ENCODE measurements at places on chromosomes 3 and 15.
A peak's percentile ranks its signal among the peaks of the same experiment; 100 is the strongest.

- DNase-seq: no peak
Measured at GRCh38 chr3:25818335-25818734, 28.4 kb downstream of the OXSM start.

DNA sequence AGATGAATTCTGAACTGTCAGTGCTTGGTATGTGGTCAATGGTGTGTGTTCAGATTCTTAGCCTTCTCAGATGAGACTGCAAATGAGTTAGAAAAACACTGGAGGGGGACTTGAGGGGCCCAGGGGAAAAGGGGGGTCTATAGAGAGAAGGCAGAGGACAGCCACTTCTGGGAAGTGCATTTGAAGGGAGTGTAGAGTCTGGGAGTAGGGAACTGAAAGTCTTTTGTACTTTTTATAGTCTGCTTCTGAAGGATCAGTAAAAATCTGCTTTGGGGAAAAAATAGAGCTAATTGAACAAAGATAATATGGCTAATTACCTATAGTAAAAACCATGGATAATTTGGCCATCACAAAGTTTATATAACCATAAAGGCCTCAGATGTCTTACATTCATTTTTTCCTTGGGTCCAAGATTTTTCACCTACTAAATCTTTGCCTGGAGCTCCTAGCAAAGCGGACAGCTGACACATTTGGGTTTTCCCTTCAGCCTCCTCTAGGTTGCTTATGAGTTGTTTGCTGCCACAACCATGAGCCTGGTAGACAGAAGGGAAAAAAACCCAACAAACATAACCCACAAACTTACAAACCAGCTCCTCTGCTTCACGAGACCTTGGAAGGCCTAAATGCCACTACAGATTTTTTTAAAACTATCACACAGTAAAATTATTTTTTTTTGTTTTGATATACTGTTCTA, 48.8 kb downstream of the CD86 start:
- no peak for DNase-seq

- no peak for DNase-seq
Measured at GRCh38 chr3:104738271-104738670, 628.4 kb upstream of the ALCAM start.

GRCh38 chr3:150611666-150612065, 8.5 kb downstream of the SELENOT start:
- DNase-seq: no peak

- no peak for DNase-seq
Measured at GRCh38 chr15:68525815-68526214, 53.0 kb upstream of the CORO2B start.

GRCh38 chr3:108346301-108347227, 50.2 kb downstream of the HHLA2 start:
- no peak for DNase-seq

DNA sequence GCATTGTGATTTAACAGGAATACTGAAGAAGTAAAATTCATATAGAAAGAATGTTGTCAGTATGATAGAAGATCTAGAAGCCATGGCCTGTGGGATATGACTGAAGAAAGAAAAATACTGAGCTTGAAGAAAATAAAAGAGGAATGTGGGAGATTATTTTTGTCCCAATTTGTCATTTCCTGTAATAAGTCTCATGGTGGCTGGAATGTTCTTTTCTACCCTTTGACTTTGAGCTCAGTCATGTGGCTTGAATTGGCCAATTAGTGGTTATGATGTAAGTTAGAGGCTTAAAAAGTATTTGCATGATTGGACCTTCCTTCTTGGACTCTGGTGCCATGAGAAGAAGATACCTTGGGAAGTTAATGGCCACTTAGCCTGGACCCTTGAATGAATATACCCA, 14.1 kb downstream of the APH1B start:
- DNase-seq: no peak

GRCh38 chr3:185558395-185558794, 6.0 kb upstream of the LIPH start:
- peak; percentile 33 for DNase-seq

DNA sequence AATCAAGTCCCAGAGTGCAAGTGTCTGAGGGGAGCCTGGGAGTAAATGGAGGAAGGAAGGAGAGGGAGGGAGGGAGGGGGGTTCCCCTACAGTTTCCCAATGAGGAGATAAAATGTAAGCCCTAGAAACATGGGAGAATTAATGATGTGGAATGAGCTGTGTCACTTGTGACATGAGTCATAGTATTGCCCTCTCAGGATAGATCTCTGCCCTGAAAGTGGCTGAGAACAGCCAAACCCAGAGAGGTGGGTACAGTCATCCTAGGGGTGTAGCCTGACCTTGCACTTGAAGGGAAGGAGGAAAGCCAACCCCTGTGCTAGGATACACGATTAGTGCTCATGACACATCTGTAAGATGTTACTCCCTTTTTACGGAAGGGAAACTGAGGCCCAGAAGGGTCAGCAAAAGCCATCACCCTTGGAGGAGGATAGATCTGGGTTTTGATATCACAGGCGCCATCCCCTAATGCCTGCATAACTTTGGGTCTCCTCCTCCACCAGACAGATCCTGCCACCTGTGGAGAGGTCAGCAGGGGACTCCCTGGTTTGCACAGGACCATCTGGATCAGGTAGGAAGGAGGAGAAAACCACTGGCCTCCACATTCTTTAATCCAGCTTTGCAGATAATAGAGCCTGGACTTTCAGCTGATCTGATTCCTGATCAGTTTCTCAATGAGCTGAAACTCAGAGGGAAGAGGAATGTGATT, 23.1 kb upstream of the USP3 start:
- DNase-seq: no peak

DNA sequence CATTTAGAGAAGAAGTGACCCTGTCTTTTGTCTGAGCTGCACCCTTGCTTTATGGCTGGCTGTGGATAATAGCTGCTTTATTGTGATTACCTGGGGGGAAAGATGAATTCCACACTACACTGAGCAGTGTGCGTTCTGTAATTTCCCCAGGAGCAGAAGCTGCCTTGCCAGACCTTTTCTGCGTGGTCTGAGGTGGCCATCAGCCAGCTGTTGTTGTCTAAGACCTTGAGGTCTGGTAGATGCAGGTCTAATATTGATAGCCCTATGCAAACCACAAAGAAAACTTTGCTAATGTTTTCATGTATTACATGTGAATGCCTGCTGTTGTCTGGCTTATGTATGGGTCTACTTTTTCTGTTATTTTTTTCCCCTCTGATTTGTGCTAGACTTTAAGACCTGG, 144.6 kb downstream of the THSD4 start:
- DNase-seq: no peak

GRCh38 chr15:100433304-100433703, 91.5 kb upstream of the ADAMTS17 start:
- no peak for DNase-seq

DNA sequence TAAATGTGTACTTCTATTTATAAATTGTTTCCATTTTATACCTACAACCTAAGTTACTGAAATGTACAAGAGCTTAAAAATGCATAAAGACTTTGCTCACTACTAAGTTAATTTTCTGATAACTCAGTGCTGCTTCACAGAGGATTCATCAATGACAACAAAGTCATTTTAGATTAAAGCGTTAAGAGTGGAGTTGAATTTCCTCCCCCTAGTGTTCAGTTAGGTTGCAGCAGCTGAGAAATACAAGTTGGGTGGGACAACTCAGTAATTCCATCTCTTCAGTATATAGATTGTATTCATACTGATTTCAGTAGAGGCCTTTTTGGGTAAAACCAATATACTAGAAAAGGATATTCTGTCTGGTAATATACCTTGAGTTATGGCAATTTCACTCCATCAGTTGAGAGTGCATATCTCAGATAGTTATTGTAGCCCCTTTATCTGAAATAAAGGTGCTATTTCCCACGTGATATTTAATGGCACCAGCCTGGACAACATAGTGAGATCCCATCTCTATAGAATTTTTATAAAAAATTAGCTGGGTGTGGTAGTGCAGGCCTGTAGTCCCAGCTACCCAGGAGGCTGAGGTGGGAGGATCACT, 6.9 kb upstream of the RPL35A start:
- no peak for DNase-seq

DNA sequence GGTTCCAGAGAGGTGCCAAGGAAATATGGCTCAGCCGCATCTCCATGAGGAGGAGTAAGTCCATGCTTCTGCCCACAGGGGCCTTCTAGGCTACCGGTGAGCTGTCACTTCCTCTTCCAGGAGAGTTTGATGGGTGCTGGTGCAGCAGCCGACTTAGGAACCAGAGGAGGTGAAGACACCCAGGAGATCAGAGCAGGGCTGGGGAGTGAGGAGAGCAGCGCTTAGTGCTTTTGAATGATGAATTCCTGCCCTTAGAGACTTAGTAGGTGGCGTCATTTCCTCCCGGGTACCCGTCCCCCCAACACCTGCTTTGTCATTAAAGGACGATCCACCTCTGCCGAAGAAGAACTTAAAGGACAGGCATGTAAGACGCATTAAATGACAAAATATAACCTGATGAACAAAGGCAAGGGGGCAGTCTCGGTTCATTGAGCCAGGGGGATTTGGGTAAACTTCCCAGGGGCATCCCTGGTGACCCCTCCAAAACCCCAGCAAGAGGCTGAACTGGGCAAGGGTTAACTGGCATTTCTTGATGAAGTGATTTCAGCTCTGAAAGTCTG, 67.6 kb downstream of the HES1 start:
- no peak for DNase-seq

GRCh38 chr15:77516076-77516475, 95.4 kb downstream of the HMG20A start:
- DNase-seq: no peak

DNA sequence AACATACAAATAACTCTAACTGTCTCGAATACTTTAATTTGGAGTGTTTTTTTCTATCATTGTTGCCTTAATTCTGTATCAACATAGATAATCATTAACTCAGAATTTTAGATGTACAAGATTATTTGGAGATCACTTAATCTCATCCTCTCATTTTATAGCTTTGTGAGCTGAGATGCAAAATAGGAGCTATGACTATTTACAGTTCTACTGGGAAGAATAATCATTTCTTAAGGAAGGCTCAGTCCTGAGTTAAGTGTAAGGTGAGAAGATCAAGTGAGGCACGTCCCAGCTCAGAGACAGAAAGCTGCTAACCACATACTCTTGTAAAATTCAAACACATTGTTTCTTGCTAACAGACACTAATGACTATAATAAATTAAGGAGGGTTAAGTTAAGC, 66.2 kb downstream of the CCDC54 start:
- DNase-seq: no peak

DNA sequence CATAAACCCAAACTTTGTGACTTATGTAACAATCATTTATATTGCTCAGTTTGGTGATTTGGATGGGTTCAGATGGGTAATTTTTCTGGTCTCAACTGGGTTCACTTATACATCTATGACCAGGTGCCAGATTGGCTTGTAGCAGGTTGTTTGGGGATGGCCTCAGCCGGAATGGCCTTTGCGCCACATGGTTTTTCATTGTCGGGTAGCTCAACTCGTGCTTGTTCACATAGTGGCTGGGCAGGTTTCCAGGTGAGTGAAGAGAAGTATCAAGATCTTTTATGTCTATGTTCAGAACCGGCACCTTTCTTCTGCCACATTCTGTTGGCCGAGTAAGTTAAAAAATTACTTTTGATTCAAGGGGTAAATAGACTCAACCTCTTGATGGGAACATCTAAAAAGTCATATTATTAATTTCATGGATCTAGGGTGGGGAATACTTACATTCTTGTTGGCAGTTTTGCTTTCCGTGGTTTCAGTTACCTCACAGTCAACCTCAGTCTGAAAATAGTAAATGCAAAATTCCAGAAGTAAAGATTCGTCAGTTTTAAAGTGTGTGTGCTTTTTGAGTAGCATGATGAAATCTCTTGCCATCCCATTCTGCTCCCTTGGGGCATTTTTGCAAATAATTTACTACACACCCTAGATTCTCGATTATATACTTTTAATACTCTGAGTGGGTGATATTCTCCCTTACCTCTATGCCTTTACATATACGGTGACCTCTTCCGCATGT, 745.7 kb upstream of the CCDC54 start:
- DNase-seq: no peak

GRCh38 chr3:38137615-38138348, 679 bp upstream of the MYD88 start:
- DNase-seq: no peak

GRCh38 chr3:158762701-158763100, 30.4 kb upstream of the RARRES1 start:
- no peak for DNase-seq

GRCh38 chr3:152190636-152191183, 78.0 kb upstream of the MBNL1 start:
- DNase-seq: peak; percentile 32

DNA sequence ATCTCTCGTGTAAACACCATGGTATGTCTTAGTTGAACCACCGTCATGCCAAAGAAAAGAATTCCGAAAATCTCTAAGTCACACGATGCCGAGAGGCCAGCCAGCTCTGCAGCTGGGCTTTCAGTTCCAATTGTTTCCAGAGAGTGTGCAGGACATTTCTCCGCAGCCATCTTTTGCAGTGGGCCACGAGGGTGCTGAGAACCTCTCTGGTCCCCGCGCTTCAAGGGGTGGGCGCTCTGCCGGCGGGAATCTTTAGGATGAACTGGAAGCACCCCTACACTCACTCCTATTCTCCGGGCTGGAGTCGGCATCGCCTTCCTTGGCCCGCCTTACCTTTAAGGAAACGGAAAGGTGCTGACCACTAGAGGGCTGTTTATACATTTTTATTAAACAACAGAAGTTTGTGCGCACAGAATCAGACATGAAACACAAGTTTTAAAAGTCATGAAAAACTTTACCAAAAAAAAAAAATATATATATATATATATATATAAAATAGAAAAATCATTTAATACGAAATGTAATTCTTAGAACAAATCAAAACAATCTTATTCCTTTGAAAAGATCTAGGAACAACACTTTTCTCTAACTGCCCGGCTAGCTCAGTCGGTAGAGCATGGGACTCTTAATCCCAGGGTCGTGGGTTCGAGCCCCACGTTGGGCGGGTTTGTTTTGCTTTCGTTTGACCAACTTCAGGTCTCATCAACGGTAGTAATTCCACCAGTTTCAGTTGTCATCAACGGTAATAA, 12.5 kb upstream of the MORF4L1 start:
- DNase-seq: peak; percentile 74

DNA sequence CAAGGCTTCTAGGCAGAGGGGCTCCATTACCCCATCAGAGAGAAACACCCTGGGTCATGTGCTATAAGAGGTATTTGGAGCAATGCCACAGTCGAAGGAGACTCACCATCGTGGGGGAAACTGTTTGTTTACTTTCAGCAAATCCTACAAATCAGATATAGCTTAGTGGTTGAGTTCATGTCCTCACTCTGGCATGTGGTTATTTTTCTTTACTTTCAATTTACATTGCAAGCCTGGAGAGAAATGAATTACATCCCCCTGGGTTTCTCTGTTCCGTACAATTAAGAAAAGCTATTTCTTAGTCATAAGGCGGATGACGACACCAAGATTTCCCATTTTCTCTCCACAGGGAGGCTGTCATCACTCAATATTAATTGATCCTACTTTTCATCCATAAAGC, 36.9 kb downstream of the RFTN1 start:
- DNase-seq: no peak

GRCh38 chr3:114332342-114333179, 38.7 kb downstream of the TIGIT start:
- DNase-seq: no peak

Data from HepG2 (cell line).